ENCODE measurements at places on chromosomes 6 and 20.

GRCh38 chr20:17624070-17624469, 54.2 kb downstream of the DSTN start:
- no peak for DNase-seq

DNA sequence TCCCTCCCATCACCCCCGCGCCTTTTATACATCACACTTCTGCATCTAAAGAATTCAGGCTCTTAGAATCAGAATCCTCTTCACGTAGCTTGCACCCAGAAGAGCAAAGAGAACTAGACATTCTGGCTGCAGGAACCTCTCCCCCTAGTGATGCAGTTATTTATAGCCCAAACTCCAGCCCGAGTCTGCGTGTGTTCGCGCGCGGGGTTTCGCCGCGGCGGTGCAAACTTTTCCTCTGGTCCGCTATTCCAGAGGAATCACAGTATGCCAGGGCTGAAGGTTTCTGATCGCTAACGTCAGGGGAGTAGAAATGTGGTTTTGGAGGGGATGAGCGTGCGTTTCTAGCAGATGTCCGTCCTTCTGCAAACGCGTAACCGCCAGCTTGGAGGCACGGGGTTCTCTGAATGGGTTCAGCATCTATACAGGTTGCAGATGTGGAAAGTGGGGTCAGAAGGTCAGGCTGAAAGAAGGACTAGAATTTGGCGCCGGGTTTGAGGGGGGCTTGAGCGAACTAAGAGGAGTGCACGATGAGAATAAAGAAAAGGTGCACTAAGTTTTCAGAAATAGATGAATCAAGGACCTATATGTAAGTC, 1.8 kb downstream of the EPHA7 start:
- no peak for DNase-seq

- DNase-seq: peak; percentile 37
Observed at GRCh38 chr6:157110607-157111006, 212.7 kb downstream of the TMEM242 start.

DNA sequence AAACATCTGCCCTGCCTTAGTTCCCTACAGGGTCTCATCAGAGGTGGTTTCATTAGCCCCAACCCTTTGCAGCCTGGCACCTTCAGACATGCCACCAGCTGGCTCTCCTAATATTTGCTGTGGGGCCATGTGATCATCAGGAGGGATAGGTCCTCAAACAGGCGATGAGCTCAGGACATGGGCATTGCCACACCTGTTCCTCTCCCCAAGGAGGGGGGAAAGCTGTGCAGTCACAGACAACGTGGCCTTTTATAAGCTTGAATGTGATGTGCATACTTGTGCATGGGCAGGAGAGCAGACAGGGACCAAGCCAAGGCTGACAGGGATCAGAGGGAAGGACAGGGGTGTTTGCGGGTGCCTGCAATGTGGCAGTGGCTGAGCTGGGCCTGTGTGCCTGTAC, 78.8 kb upstream of the ZNFX1 start:
- no peak for DNase-seq

GRCh38 chr6:135814043-135814442, 37.5 kb upstream of the PDE7B start:
- DNase-seq: no peak

DNA sequence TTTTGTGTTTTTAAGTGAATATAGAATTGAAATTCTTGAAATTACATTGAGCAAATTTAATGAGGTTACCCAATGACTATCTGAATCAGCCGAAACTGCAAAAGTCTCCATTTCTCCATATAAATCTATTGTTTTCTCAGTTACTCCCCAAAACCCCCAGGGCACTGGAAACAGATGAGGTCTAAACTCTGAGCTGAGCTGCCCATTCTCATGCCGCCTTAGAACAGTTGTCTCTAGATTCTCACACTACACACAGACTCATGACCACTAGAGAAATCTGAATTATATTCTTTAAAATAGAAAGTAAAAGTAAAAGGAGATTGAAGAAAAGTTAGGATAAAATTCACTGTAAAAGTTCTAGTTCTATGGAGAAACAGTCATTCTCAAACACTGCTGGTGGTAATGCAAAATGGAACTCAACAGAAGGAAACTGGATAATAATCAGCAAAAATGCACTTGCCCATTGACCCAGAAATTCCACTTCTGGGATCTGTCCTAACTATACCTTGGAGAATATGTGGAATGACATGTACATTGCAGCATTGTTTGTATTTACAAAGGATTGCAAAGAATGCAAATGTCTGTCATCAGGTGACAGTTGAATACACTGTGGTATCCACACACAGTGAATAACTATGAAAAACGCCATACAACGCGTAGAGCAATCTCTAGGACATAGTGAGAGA, 125.5 kb downstream of the IPCEF1 start:
- no peak for DNase-seq

All from EL (cell line).